ENCODE measurements at places on chromosomes 12 and 14.

- no peak for DNase-seq
Observed at GRCh38 chr12:16086462-16086861, 175.3 kb downstream of the DERA start.

- DNase-seq, result no peak
Observed at GRCh38 chr12:122558745-122559641, 31.9 kb downstream of the KNTC1 start.

- no peak for DNase-seq
Observed at GRCh38 chr12:517538-517937, 57.8 kb downstream of the B4GALNT3 start.

- DNase-seq, result no peak
Observed at GRCh38 chr12:126061777-126062176, 996.5 kb downstream of the AACS start.

DNA sequence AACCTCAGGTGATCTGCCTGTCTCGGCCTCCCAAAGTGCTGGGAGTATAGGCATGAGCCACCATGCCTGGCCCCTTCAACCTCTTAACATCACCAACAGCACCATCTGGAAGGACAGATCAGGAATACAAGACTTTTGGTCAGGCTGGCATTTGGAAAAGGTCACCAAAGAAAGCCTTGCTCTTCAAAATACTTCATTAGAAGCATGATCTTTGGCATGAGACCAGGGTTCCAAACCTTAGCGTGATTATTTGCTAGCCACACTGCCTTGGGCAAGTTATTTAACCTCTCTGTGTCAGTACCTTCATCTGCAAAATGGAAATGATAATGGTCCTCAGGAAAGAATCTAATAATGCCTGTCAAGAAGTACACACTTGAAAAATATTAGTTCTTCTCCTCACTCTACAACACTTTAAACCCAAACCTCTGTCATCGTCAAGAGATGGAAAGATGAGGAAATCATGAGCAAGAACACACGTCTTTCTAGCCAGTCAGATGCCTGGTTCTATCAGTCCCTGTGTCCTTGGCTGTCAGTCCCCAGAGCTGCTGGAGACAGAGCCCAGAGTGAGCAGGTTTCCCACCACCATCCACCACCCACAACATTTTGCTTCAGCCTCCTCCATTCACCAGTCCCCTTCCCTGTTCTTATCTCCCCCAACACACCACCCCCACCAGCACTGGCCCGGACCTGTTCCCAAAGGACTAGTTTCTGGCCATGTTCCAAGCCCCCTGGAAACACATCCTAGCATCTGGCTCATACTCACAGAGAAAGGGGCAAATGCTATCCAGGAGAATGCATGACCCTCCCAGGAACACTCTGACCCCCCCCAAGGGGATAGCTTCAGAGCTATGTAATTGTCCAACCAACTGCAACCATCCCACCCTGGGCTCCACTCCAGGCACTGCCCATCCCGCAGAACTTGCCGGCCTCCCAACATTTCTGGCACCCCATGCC lies 2.0 kb downstream of the ADCY6 start:
- DNase-seq, result no peak

- DNase-seq, result no peak
Observed at GRCh38 chr12:108853981-108854446, 3.4 kb downstream of the SSH1 start.

All from activated CD4-positive, alpha-beta T cell treated with anti-CD3 and anti-CD28 coated beads for 24 hours (primary cell).